ENCODE measurements at places on chromosomes 12 and 14.

- DNase-seq: peak; percentile 86
Measured at GRCh38 chr12:49232940-49233841, 31.7 kb upstream of the TUBA1C start.

GRCh38 chr12:3168223-3169221 lies 91.3 kb downstream of the TSPAN9 start:
- no peak for DNase-seq

DNA sequence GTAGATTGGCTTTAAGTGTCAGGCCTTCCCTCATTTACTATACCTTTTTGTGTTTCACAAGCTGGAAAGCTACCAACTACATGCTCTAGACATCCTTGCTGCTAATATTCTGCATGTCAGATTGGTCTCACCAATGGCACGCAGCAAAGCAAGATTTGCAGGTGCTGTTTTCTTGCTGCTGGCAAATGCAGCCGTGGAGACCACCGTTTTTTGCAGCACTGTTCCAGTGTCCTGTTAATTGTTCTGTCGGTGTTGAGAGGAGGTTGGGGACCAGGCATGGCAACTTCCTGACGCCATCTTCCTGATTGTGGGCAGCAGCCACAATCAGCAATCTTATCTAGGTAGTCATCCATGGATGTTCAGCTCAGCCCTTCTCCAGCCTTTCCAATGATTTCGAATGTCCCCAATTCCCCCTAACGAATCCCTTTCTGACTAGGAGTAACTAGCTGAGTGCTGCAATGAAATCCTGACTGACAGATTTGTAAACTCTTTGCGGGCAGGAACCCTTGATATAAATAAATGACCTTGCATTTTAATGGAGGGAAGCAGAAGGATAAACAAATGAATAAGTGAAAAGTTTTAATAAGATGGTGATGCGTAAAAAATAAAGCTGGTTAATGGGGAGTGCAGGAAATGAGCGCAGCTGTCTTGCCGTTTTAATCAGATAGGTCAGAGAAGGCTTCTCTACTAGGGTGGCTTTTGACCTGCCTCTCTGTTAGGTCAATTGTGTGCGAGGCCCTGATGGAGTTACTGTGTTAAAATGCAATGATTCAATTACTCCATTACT lies 574 bp upstream of the CRADD start:
- DNase-seq: no peak

DNA sequence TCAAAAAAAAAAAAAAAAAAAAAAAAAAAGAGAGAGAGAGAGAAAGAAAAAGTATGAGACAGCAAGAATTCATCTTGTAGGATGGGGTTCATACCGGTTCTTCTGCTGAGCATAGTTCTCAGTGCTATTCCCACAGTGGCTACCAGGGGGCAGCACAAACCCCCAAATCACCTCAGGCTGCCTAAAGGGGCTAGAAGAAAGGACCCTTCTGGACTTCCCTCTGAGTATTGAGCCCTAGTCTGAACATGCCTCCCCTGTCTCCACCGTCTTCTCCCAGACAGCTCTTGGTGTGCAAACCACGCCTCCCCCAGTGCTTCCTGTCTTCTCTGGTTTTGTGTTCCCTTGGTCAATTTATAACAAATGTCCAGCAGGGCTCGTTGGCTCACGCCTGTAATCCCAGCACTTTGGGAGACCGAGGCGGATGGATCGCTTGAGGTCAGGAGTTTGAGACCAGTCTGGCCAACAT lies 31.3 kb upstream of the SMUG1 start:
- DNase-seq: peak; percentile 61

GRCh38 chr12:42103155-42103554 lies 41.5 kb downstream of the GXYLT1 start:
- DNase-seq: no peak

- no peak for DNase-seq
Measured at GRCh38 chr12:46743456-46743855, 82.3 kb downstream of the SLC38A4 start.

- no peak for DNase-seq
Measured at GRCh38 chr12:21638054-21638891, 19.4 kb downstream of the LDHB start.

- DNase-seq: peak; percentile 66
Measured at GRCh38 chr12:81627336-81628189, 131.6 kb downstream of the PPFIA2 start.

DNA sequence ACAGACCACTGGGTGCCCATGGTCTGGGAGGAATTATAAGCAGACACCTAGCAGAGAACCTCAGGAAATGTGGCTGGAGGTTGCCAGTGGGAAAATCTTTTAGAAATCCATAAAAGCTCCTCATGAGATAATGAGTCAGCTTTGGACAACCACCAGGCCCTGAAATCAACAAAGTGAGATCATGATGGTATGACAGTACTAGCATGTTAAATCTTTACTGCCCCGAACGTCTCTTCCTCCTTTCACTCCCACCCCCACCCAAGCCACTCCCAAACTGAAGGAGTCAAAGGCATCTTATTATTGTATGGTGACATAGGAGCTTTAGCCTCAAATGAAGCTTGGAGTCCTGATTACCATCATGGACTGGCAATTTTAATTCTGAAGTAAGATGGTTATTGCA lies 240.0 kb downstream of the DIO2 start:
- DNase-seq: no peak

GRCh38 chr12:1532375-1533165 lies 61.8 kb downstream of the FBXL14 start:
- no peak for DNase-seq

DNA sequence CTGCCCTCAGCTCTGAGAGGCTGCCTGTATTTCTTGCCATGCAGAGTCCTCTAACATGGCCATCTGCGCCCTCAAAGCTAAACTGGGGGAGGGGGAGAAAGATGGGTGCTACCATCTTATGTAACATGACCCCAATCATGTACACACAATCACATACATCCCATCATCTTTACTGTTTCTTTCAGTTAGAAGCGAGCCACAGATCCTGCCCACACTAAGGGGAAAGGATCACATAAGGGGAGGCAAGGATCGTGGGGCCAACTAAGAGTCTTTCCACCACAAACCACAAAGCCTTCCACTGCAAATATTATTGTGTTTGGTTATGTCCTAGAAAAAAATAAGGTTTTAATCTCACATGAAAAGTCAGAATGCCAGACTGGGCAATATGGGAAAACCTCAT lies 11.8 kb upstream of the AMN1 start:
- no peak for DNase-seq

- DNase-seq: no peak
Measured at GRCh38 chr12:123115409-123116121, 35.3 kb downstream of the PITPNM2 start.

DNA sequence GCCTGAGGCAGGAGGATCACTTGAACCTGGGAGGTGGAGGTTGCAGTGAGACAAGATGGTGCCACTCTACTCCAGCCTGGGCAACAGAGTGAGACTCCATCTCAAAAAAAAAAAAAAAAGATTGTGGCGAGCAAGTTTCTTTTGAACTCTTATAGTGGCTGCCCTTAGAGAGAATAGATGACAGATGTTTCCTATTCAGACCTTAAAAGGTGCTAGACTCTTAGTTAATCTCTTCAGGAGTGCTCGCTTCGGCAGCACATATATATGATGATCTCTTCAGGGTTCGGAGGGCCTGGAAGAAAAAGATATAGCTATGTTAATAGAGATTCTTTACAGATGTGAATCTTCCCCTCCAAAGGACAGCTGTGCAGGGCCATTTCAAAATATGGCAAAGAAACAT lies 73.1 kb upstream of the AMN1 start:
- DNase-seq: no peak

DNA sequence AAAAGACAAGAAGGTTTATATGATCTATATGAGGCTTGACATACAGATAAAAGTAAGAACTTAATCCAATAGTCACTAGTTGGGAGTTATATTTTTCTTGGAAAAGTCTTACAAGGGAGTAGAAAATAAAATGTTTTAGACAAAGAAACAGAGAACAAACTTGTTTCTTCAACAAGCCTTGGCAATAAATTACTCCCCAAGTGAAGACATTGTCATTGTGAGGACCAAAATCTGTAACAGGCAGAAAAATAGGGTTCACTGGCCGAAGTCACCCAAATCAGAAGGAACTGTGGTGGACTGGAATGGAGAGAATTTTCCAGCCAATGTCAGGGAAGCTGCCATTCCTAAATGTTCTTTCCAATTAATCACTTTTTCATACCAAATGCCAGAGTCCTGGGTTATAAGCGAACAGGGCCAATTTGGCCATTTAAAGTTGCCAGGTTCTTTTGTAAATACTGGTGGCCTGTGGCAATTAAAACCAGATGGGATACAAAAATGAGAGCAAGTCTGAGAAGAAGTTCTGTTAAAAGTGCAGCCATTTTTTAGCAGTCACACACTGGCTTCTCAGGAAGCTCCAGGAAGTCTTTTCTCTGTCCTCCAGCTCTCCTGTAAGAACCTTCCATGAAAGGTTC lies 117.3 kb upstream of the OVCH1 start:
- no peak for DNase-seq

DNA sequence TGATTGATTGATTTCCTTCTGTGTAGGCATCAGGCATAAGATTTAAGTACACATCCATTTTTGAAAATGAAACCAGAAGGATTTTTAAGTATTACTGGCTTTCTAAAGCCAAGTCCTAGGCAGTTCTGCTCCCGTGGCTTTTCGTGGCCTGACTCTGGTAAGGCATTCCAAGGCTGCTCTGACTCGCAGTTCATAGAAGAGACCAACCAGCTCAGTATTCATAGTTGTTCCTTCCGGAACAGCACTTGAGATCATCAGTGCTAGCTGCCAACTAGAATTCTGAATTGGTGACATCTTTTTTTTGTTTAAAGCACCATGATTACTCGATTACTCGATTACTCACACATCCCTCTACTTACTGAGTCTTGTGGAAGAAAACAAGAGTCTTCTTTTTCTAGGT lies 25.9 kb downstream of the SUDS3 start:
- DNase-seq: no peak

- DNase-seq: no peak
Measured at GRCh38 chr14:66365388-66365787, 120.8 kb upstream of the CCDC196 start.

DNA sequence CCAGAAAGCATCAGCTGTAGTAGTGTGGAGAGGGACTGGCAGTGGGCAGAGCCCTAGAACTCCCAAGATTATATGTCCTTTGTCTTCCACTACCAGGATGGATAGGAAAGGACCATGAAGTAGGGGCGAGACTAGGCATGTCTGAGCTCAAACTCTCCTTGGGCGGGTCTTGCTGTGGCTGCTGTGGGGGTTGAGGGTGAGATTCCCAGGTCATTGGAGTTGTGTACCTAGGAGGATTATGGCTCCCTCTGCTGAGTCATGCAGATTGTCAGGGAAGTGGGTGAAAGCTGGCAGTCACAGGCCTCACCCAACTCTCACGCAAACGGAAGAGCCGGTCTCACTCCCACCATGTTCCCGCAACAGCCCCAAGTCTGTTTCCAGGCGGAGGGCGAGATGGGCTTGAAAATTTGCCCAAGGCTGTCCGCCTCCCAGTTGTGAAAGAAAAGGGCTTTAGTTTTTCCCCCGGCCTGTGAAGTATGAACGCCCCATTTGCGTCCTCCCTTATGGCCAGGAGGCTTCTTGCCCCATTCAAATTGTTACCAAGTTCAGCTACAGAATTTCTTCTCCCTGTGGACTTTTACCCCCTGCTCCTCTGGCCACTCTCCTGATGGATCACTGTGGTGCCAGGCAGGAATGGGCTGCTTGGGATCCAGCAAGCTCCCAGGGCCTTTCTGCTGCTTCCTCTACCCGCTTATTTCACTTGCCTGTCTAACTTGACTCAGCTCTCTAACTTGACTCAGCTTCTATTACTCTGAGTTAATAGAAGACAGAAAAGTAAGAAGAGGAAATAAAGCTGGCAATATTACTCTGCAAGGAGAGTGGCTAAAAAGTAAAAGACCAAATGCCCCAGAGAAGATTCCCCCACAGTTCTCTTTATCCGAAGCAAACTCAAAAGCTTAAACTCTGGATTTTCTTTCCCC lies 159.3 kb downstream of the SLC2A13 start:
- DNase-seq: no peak

- DNase-seq: no peak
Measured at GRCh38 chr14:68730811-68731425, 61.9 kb downstream of the ZFP36L1 start.

DNA sequence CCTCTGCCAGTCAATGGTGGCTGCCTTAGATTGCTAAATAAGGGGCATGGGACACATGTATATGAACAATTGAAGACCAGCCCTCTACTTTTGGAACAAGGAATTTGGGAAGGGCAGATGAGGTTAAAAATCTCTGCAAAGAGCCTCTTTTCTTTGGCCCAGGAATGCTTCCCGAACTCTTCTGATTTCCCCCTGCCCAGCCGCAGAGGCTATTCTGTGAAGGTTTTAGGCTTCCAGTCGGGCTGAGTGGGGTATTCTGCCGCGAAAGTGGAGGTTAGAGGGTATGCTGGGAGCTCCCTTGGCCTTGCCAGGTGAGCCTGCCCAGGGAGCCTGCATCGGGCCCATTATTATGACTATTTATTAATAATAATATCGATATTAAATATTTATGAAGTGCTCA lies 1.2 kb downstream of the POU6F1 start:
- no peak for DNase-seq

DNA sequence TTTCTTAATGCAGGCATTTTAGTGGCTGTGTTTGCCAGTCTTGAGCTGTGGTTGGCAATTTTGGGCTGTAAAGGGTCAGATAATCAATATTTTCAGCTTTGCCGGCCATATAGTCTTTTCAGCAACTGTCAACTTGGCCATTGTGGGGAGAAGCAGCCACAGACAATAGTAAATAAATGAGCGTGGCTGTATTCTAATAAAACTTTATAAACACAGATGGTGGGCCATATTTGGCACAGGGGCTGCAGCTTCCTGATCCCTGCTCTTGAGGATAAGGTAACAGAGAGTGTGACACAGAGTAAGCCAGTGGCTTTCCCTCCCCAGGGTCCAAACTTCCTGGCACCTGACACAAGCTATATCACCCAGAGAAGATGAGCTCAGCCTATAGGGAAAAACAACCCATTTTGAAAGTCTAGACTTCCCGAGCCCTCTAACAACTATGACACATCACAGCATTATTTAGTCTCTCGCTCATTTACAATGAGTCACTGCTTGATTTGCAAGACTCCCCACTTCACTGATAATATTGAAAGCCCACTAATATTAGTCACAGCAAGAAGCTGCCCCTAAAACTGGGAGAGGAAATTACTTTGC lies 163.1 kb upstream of the TMPO start:
- no peak for DNase-seq

DNA sequence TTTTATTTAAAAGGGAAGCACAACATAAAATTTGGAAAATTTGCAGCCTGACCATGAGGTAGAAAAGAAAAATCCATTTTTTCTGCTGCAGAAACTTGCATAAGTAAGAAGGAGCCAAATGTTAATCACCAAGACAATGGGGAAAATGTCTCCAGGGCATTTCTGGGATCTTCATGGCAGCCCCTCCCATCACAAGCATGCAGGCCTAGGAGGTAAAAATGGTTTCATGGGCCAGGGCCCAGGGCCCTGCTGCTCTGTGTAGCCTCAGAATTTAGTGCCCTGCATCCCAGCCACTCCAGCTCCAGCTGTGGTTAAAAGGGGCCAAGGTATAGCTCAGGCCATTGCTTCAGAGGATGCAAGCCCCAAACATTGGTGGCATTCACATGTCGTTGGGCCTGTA lies 735.6 kb downstream of the GALC start:
- no peak for DNase-seq

DNA sequence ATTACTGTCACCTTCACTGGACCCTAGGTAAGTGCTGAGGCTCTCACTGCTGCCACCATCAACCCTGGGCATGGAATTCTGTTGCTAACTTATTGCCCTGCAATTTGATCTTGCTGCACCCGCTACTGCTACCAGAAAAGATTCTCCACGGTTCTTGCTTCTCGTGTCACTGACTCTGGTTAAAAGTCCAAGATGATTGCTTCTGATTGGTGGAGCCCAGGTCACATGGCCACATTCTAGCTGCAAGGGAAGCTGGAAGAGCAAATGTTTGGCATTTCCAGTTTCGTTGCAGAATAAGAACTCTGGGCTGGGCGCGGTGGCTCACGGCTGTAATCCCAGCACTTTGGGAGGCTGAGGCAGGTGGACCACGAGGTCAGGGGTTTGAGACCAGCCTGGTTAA lies 7.5 kb upstream of the VSX2 start:
- no peak for DNase-seq
